ENCODE measurements at places on chromosomes 1 and 21. TPM values are rescaled to one million over a fixed set of nuclear protein-coding genes. Genes with fewer than 3 reads are reported as not detected.

FALEC gene
- not detected for total RNA-seq

CFAP107 gene
- total RNA-seq: not detected

UBL4B gene
- total RNA-seq: not detected

RPTN gene
- total RNA-seq: not detected

ADAMTSL4 gene
- total RNA-seq: 0.22 TPM

HSD3B2 gene
- not detected for total RNA-seq

KISS1 gene
- total RNA-seq: 0.22 TPM

C1QA gene
- not detected for total RNA-seq

CR1L gene
- total RNA-seq: not detected
